ENCODE measurements at places on chromosomes 3 and 15.

- no peak for DNase-seq
These were observed 296.1 kb downstream of the VPS13C start for GRCh38 chr15:61764141-61764540.

- DNase-seq, result no peak
These were observed 156.1 kb downstream of the STXBP5L start for GRCh38 chr3:121064121-121064520.

- DNase-seq, result peak; percentile 56
These were observed 90.2 kb downstream of the TIGIT start for GRCh38 chr3:114383875-114384557.

DNA sequence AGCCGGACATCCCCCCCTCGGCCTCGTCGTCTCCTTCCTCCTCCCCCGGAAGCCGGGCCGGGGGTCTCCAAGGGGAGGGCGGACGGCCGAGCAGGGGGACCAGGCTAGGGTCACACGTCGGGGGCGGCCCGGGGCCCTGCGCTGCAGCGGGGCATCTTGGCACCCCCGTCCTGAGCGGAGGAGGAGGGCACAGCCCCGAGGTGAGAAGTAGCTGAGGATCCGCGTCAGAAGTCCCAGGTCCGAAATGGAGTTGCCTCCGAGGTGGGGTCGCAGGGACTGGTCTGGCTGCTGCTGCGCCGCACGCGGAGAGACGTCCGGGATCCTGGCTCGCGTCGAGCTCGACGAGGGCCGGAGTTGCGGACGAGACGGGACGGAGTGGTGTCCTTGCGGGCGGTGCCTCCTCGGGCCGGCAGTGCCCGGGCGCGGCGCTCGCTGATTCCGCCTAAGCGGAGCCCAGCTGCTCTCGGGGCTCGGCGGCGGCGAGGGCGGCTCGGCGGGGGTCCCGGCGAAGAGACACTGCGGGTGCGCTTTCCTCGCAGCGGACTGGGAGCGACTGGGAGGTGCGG is at the start of gene ADCY5:
Gene ADCY5 (minus strand): TSS at position 555 of the 566 bp plus-strand sequence. CDS start 545 bp downstream, at position 10.
- DNase-seq, result no peak

DNA sequence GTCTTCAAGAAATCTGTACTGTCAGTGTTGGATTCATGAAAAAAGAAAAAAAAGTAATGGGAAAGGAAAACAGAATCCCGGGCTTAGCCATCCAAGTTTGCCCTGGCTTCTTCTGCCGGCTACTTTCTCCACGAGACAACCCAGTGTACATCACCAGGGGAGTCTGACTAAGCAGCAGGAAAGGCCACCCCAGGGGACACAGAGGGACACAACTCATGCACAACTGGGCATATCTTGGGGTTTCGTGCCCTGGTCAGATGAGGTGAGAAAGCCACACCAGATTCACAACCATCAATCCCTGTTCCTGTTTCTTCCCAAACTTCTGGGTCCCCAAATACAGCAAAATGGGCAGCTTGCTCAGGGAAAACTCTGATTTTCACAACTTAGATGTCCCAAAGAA is 33.2 kb downstream of the ADAMTS17 start:
- DNase-seq, result no peak

DNA sequence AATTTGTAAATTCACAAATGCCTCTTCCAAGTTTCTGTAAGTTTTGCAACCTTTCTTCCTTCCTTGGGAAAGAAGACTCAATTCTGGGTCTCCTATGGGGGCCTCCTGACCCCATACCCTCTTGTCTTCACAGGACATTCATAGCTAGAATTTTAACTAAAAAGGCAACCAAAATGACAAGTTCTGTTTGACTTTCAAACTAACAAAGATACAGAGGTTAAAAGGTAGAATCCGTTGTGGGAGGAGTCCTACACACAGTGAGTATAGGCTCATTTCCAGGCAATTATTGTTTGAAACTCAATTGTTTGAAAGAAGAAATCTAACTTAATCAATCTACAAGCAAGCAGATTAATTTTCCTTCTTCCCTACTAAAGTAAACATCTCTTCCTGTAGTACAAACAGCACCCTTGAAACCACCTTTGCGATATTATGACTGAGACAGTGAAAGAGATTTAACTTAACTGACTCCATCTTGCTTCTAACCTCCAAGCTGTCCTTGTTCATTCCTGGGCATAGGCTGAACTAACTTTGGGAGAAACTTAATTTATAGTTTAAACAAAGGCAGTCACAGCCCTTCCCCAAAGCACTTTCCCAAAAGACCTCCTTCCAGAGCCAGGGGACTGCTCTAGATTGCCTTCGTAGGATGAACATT is 14.4 kb upstream of the TNFSF10 start:
- no peak for DNase-seq

DNA sequence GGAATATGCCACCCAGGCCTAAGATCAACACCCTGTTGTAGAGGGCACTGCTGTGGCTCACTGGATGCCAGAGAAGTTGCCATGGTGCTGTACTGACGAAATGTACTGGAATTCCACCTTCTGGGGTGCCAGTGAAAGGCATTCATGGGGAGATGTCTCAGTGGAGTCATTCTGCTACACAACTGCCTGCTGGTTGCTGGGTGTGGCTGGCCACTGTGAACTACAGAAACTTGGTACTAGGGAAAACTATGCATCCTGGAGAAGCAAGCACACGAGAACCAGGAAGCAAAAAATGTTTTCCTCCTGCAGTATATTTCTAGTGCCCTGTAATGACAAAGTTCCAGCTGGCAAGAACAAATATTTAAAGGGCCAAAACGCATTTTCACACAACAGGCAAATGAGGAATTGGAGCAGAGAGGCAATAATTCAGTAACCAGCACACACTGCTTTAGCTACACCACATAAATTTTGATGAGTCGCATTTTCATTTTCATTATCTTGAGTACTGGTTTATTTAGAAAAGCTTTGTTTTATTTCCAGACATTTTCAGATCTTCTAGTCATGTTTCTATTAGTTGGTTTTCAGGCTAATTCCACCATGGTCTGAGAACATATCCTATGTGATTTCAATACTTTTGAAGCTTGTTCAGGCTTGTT is 18.3 kb upstream of the RFX7 start:
- no peak for DNase-seq

DNA sequence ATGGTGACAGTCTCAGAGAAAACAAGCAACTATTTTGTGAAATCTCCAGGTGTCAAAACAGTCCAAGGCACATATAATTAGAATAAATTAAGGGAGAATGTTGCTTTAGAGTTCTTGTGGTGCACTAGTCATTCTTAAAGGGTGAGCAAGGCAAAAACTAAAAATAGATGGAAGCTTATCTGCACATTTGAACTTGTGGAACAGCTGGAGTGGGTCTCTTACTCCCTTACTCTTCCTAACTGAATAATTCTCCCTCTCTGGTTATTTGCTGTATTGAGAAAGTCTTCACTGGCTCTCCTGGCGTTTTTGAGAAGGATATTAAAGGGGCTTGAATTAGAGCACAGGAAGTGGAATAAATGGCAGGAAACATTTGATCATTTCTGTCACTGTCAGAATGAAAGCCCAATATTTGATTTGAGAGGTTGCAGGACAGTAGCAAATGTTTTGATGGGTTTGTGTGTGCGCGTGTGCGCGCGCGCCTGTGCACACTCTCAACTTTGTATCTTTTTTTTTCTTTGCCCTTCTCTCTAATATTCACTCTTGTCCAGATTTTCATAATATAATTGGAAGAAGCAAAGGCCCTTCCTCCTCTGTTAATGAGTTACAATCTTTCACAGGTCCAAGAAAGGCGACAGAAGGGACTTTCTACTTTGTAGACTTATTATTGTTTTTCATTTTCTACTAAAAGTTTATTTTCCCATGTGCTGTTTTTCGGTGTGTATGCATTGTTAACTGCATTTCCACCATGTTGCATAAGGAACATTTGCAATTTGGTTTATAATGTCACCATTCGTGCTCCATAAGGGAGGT is 40.9 kb downstream of the AKAP13 start:
- no peak for DNase-seq

DNA sequence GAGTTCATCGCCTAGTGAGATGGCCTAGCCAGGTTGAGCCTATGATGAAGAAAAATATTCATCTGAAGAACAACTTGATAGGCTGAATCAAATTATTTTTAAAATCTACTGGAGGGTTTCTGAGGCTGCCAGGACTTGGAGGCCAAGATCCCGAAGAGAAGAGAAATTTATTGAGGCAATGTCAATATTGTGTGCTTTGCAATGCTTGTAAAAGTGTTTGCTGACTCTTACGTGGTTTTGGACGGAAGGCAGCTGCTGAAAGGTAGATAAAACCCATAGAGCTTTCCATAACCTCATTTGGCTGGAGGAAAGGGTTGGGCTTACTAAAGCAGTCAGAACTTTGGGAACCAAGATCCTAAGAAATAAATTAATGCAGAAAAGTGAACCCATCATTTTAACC is 361.0 kb upstream of the IL12A start:
- no peak for DNase-seq

GRCh38 chr3:19270481-19270880 is 122.2 kb downstream of the KCNH8 start:
- DNase-seq, result no peak

DNA sequence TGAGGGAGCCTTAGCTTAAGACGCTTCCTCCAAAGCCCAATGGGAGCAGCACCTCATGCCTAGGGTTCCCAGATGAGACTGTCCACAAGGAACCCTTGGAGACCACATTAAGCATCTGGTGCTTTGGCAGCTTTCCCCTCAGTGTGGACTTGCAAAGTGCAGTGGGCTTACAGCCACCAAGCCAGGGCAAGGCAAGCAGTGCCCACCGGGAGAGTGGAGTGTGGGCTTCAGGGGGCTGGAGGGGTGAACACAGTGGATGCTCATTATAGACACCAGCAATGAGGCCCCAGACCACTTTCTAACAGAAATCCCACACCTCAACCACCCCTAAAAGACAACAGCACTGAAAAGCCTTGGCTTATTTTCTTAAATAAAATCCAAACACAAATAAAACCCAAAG is 9.1 kb upstream of the MUSTN1 start:
- DNase-seq, result no peak
